ENCODE measurements at places on chromosomes 2 and 18.

DNA sequence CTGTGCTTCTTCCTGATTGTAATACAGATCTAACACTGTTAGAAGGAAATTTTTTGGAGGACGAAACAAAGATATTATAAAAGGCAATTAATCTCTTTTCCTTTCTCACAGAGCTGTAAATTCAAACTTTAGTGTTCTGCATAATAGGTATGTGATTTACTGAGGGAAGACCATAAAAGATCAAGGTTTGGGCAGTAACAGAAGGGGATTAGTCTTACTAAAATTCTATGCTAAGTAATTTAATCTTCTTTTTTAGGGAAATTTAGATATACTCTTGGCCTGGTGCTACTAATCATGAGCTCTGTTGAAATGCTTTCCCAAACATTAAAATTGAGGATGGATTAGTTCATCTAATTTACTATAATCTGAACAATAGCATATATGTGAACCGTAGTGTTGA, 8.8 kb upstream of the QPCT start:
- no peak for DNase-seq

GRCh38 chr2:13193900-13194299, 477.2 kb downstream of the TRIB2 start:
- DNase-seq, result peak; percentile 10

DNA sequence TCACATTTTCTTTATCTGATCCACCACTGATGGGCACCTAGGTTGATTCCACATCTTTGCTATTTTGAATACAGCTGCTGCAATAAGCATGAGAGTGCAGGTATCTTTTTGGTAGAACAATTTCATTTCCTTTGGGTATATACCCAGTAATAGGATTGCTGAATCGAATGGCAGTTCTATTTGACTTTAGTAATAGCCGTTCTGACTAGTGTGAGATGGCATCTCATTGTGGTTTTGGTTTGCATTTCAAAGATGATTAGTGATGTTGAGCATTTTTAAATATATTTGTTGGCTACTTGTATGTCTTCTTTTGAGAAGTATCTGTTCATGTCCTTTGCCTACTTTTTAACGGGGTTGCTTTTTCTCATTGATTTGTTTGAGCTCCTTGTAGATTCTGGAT, 72.3 kb downstream of the CCDC138 start:
- DNase-seq, result no peak

DNA sequence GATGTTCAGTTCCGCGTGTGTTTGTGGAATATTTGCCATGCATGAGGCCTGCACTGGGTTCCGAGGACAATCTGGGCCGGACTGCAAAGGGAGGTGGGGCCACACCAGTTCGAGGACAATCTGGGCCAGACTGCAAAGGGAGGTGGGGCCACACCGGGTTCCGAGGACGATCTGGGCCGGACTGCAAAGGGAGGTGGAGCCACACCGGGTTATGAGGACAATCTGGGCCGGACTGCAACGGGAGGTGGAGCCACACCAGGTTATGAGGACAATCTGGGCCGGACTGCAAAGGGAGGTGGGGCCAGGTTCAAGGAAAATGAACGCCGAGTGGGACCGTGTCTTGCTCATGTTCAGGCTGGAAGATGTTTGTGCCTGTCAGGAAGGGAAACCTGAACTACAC, 97.8 kb upstream of the HDAC4 start:
- DNase-seq, result no peak

GRCh38 chr2:237616734-237617586, 10.4 kb upstream of the LRRFIP1 start:
- DNase-seq, result peak; percentile 59

- DNase-seq, result no peak
Observed at GRCh38 chr2:12412898-12413305, 303.8 kb upstream of the TRIB2 start.

GRCh38 chr2:69828938-69829255, 563 bp upstream of the GMCL1 start:
- no peak for DNase-seq

DNA sequence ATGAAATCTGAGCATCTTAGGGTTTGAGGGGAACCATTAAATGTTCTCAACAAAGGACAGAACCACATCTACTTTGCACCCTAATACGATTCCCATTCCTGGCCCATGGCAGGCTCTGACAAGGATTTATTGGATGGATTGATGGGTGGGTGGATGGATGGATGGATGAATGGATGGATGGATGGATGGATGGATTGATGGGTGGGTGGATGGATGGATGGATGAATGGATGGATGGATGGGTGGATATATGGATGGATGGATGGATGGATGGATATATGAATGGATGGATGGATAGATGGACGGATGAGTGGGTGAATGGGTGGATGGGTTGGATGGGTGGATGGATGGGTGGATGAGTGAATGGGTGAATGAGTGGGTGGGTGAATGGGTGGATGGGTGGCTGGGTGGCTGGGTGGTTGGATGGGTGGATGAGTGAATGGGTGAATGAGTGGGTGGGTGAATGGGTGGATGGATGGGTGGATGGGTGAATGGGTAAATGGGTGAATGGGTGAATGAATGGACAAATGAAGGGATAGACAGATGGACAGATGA, 29.6 kb upstream of the MLPH start:
- DNase-seq, result no peak

- no peak for DNase-seq
Observed at GRCh38 chr18:44409071-44409470, 271.6 kb upstream of the SETBP1 start.
